GM10248 (cell line): ENCODE measurements at places on chromosomes 5 and 9.

GRCh38 chr9:10875752-10876151 is 262.9 kb upstream of the PTPRD start:
- no peak for DNase-seq

- no peak for DNase-seq
Measured at GRCh38 chr9:135791431-135792267, 89.7 kb downstream of the KCNT1 start.

GRCh38 chr5:68542207-68542606 is 326.7 kb downstream of the PIK3R1 start:
- no peak for DNase-seq

DNA sequence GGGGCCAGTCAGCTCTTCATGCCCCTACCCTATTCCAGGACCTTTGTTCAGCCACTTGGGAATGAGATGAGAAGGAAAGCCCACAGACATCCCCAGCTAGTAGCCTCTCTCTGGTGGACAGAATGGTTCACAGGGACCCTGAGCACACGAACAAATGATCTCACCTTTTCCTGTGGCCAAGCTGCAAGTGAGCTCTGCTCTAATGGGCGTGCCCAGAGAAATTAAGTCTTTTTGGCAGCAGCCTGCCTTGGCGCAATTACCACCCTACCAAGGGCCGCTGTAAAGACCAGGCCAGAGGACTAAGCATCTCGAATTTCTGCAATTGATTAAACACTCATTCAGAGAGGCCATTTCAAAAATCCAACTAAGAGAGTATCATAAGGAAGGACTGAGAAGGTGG is 56.0 kb downstream of the WHRN start:
- DNase-seq = no peak

GRCh38 chr5:77642738-77643653 is 4.5 kb upstream of the OTP start:
- no peak for DNase-seq
